ENCODE measurements at places on chromosomes 4 and X.
A peak's percentile ranks its signal among the peaks of the same experiment; 100 is the strongest.

DNA sequence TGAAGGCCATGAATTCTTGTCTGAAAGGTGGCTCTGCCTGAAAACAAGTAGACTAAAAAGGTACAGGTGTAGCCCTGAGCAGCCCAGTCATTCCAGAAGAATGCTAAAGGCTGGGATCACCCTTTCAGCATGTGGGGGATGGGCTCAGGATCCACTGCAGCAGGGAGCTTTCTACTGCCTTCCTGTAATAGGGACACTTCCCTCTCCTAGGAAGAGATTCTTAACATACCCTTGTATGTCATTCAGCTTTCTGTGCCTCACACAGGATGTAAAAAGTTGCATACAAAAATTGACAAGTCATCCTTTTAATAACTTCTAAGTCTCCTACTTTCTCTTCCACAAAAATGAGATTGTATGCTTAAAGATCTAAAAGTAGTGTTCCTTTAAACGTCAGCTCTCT is 123.3 kb downstream of the ZNF518B start:
- DNase-seq: no peak

- DNase-seq: peak; percentile 26
Measured at GRCh38 chr4:159103384-159103990, 608 bp downstream of the RAPGEF2 start.

DNA sequence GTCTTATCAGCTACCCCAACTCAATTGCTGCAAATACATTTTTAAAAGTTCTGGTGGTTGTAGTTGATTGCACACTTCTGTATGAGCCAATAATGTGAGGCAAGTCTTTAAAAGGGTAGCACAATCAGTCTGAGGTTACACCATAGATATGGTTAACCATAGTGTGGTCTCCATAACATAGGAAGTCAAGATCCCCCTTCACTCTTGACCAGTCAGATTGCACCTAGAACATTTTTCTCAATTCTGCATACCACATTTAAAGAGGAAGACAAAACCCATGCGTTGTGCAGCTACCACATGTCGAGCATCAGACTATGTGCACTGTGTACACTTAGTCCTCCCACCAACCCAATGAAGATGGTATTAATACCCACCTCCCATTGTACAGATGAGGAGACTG is 26.5 kb upstream of the CYBB start:
- DNase-seq: no peak

GRCh38 chr4:11119474-11119873 is 309.2 kb downstream of the HS3ST1 start:
- no peak for DNase-seq

DNA sequence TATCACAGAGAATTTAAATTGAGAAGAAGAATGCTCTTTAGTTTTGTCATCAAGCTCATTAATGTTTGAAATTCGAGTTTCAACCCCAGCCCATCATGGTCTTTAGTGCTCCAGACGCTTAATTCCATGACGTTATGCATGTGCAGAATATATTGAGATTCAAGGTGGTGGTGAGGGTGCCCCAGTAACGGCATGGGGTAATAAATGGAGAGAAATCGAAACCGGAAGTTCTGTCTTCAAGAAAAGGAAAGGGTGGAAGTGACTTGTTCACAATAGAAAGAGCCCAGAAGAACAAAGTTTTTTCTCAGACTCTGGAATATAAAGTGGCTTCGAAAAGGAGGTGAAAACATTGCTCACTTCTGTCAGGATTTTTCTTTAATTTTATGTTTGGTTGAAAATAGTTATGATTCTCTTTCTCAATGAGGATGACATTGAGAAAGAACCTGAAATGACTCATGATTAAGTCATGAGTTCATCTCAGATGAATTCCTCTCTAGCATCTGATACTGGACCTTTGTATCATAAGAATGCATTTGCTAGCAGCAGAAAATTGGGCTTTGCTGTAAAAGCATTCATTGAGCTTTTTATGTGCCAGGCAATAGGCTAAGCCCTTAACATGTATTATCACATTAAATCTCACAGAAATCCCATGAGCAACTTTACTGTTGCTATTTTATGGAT is 779 bp upstream of the DDX60L start:
- peak; percentile 87 for DNase-seq

DNA sequence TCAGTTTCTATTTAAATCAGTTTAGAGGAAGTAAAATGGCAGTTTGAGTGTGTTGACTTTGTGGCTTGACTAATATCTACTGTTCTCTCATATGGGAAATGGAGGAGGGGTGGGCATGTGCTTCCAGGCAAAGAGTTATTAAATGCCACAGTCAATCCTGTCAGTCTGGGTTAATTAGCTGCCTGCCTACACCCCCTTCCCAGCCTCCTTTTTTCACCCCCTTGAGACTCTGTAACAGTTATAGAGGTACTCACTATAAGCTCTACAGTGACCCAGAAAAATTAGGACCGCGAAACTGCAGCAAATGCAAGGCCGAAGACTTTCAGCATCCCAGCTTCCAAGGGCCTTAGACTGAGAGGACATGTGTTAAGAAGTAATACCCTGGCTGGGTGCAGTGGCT is 165.2 kb downstream of the CORIN start:
- no peak for DNase-seq

DNA sequence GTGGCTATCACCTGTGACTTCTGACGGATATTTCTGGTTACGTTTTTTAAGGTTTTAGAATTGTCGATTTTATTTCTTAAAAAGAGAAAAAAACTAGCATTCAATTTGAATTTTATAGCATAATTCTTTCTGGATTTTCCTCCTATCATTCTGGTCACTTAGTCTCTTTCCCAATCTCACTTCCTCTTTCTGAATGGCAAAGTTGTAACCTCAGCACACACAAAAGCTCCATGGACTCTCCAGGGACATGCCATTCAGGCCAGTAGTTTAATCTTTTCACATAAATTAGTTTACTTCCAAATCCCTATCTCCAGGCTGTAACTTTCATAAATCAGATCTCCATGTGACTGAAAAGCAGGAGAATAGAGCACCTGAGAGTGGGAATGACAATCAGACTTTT is 110.7 kb downstream of the ARAP2 start:
- no peak for DNase-seq

- DNase-seq: peak; percentile 83
Measured at GRCh38 chr4:163694385-163694784, 199.9 kb downstream of the TMA16 start.

DNA sequence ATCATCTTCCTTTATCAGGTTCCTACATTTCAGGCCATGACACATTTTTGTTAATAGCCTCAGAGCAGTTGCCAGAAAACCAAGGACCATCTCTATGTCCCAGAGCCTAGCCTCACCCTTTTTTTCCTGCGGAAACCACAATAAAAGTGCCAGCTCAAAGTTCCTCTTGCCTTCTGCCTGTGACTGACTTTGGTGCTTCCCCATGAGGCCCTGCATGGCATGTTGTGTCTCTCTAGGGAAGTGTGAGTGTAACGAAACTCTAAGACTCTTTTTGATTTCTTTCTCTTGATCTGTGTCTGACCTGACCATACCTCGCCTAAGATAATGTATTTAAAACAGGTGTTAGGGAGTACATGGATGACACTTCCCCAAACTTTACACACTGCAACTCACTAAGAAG is 642.3 kb upstream of the BOD1L1 start:
- DNase-seq: no peak

- DNase-seq: no peak
Measured at GRCh38 chr4:94477227-94477626, 25.5 kb downstream of the PDLIM5 start.

GRCh38 chrX:6226596-6227452 is 1.8 kb downstream of the NLGN4X start:
- no peak for DNase-seq

GRCh38 chr4:86825511-86825910 is 23.7 kb downstream of the SLC10A6 start:
- DNase-seq: peak; percentile 34

- DNase-seq: no peak
Measured at GRCh38 chr4:168654104-168654847, 157.4 kb downstream of the PALLD start.

DNA sequence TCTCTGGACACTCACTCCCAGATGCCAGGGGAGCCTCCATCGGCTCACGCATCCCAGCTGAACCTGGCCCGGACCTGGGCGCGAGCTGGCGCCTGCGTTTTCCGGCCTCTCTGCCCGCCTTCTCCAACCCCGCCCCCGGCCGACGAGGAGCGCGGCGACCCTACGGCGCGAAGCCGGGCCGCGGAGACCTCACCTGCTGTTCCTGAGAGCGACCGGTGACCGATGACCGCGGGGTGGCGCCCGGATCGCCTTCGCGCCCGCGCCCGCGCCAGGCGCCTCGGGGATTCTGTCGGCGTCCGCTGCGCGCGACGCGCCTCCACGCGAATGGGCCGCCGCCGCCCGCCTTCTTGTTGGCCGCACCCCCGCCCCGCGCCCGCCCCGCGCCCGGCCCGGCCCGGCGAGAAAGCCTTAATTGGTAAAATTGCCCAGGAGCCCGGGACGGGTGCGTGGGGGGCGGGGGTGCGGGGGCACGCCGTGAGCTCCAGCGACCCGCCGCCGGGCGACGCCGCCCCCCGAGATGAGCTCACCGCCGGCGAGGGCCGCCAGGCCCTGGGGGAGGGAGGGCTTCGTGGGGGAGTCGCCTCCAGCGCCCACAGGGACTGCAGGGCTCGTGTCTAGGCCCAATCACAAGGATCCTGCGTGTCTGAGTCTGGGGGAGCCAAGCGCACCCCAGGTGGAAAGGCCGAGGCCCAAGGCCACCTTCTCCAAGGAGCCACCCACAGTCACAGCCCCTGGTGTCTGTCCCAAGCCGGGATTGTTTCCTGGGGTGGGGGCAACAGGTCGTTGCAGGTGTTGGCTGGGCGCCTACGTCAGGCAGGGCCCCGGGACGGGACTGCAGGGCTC is at the start of gene FLNA:
TSS of gene FLNA (minus strand) at position 322 of the 843 bp plus-strand sequence. CDS start 3,389 bp downstream, outside the sequence.
- peak; percentile 63 for DNase-seq

GRCh38 chr4:4420421-4420820 is 33.5 kb downstream of the NSG1 start:
- no peak for DNase-seq

- peak; percentile 94 for DNase-seq
Measured at GRCh38 chr4:85496933-85497332, 22.0 kb downstream of the ARHGAP24 start.

DNA sequence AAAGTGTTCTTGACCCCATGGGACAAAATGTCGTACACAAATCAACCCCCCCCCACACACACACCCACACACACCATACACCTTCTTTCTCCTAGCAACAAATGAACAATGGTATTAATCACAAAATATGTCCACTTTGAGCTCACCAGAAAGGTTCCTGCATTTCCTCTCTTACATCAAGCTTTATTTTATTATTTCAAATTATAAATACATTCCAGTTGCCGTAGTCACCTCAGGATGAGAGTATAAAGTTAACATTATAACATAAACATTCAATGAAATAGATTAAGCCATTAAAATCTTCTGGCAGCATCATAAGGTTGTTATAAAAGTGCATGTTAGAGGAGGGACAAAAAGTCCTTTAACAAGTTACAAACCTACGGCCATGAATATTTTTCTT is 7.3 kb downstream of the XK start:
- peak; percentile 6 for DNase-seq

- no peak for DNase-seq
Measured at GRCh38 chr4:56217343-56217890, 169.9 kb downstream of the AASDH start.

DNA sequence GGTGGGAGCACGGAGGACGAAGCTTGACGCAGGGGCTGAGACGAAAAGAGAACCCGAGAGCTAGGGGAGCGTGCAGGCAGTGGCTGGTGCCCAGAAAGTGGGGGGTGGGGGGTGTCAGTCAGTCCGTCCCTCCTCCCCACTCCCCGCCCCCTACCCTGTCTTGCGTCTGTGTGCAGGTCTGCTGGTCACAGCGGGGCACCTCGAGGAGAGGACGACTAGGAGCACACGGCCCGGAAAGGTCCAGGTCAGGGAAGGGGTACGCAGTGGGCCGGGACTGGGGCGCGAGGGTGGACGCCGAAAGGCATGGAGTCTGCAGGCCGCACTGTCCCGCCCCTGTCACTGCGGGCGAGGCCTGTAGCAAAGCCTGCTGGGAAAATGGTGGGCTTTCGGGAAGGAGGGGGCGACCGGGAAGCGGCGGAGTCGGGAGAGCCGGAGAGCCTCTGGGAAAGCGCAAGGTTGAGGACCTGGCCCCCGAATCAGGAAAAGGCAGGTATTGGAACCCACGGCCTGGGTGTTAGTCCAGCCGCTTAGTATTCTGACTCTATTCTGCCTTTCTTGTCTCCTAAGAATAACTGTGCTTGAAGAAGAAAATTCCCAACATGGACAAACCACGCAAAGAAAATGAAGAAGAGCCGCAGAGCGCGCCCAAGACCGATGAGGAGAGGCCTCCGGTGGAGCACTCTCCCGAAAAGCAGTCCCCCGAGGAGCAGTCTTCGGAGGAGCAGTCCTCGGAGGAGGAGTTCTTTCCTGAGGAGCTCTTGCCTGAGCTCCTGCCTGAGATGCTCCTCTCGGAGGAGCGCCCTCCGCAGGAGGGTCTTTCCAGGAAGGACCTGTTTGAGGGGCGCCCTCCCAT is 769 bp downstream of the TCEAL1 start:
- DNase-seq: peak; percentile 75

DNA sequence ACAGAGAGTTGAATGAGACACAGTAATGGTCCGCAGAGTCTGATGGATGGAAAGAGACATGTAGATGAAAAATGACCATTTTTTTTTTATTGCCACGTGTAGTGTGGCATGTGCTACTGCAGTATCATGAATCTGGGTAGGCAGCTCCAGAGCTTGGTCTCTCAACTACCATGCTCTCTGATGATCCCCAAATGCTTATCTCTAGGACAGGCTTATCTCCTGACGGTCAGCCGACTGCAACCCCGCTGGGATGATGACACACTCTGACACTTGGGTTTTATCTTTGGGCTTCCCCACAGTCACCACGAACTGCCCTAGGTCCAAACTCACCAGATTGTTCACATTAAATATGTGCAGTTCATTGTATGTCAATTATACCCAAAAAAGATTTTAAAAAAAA is 239.7 kb downstream of the QDPR start:
- no peak for DNase-seq

DNA sequence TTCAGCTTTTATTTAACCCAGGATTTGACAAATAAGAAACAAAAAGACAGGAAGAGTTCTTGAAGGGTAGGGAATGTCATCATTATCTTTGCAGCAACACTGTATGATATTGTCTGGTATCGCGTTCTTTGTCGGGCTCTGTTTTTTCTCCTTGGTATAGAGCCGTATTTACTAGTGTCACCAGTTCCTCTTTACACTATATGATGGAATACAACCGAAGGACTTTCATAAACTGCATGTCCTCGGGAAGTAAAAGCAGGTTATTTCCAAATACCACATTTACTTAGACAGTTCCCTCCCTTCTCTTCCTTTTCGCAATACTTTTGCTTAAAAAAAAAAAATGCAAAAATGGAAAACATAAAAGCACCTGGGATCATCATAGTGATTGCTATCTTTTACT is 96.6 kb upstream of the IL13RA1 start:
- DNase-seq: no peak

- peak; percentile 0 for DNase-seq
Measured at GRCh38 chrX:47802589-47802988, 34.1 kb upstream of the ZNF81 start.

- DNase-seq: no peak
Measured at GRCh38 chrX:17527135-17527701, 152.2 kb downstream of the NHS start.

GRCh38 chrX:9913146-9913433 is 54.1 kb upstream of the CLDN34 start:
- DNase-seq: no peak

All from fibroblast of skin of right quadriceps (primary cell).